ENCODE measurements at places on chromosomes 1 and 21.

DNA sequence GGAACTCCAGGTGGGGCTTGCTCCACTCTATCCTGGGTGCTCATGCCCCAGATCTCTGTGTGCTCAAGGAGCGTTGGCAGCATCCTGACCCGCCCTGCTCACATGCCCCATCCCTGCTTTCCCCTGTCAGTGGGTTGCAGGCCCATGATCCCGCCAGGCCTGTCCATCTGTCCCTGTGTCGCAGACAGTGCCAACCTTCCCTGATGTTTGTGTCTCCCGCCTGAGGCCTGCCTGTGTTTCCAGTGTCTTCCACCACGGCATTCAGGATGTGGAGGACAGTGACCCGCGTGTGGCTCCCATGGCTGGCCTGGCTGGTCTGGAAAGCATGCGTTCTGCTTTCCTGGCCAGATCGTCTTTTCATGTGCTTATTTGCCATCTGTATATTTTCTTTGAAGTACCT lies 82.9 kb downstream of the PCBP3 start:
- no peak for DNase-seq

DNA sequence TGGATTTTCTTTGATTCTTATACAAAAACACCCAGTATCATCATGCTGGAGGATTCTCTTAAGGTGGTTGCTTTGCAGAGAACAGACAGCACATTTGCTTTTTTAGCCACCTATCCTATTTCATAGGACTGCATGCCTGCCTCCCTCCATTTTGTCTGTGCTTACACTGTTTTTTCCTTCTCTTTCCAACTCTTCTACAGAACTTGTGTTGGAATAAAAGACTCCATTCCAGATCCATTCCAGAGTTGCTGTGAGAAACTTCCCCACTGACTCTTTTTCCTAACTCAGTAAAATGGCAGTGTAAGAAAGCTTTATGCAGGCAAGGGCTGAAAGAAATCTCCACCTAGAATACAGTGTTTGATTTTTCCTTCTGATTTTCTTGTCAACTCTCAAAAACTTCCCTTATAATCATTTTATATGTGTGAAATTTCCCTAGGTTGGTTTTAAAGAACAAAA lies 5.2 kb upstream of the ARID1A start:
- DNase-seq, result no peak

- no peak for DNase-seq
These were observed 429 bp downstream of the SRRM1 start for GRCh38 chr1:24643363-24644099.

GRCh38 chr1:115668579-115668978 lies 26.8 kb downstream of the VANGL1 start:
- no peak for DNase-seq

GRCh38 chr1:29984166-29984861 lies 739.1 kb downstream of the MATN1 start:
- no peak for DNase-seq

- DNase-seq, result no peak
These were observed 169.1 kb upstream of the PTBP2 start for GRCh38 chr1:96552451-96552850.

DNA sequence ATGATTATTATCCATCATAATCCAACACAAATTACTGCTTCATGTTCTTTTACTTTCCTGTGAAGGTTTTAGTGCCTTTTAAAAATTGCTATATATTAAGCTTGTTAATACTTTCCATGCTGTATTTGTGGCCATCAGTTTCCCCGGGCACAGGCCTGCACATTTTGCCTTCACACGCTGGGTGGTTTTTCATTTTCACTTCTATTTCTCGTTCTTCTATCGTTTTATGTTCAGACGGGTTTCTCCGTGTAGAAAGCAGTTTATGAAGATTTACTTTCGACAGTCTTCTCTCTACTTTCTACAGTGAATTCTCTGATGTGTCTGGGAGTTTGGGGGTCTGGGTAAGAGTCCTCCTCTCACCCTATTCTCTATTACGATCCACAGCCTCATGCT lies 9.5 kb downstream of the RUNX3 start:
- DNase-seq, result no peak

- no peak for DNase-seq
These were observed 519.2 kb downstream of the KIF26B start for GRCh38 chr1:245673881-245674414.
